ENCODE measurements at places on chromosomes 11 and 22.

DNA sequence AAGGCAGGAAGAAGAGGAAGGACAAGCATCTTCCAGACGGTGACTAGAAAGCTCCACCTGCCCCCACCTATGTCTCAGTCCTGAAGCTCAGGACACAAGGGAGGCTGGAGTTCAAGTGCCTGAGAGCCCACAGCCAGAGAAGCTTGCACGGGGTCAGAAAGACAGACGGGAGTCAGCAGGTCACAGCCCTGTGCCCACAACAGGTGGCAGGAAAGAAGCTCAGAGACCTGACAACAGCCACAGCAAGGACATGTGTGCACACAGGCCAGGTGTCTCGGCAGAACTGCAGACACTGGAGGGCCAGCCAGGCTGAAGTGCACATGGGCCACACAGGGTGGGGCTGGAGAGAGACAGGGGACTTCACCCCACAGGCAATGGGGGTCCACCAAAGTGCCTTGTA lies 37.2 kb upstream of the MOB2 start:
- DNase-seq, result no peak

GRCh38 chr11:78645226-78646202 lies 70.8 kb upstream of the NARS2 start:
- DNase-seq, result peak; percentile 70

GRCh38 chr22:45397806-45398205 lies 15.6 kb downstream of the SMC1B start:
- no peak for DNase-seq

DNA sequence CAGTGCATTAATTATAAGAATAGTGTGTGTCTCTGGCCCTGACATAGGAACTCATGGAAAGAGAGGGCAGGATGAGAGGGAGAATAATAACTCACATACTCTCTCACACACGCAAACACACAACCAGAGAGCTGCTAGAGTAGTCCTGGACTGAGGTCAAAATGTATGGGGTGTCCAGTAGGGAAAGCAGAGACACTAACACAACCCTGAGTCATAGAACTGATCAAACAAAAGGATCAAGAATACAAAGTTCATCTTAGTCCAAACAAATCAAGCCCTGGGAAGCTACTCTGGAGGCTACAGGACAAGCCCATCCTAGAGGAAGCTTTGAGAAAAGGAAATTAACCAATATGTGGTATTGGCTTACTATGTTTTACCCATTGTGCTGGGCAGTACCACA lies 178.5 kb upstream of the GUCY1A2 start:
- DNase-seq, result no peak

- DNase-seq, result no peak
Measured at GRCh38 chr11:114236829-114237228, 59.4 kb upstream of the NNMT start.

GRCh38 chr11:44456544-44457300 lies 108.7 kb upstream of the CD82 start:
- no peak for DNase-seq

DNA sequence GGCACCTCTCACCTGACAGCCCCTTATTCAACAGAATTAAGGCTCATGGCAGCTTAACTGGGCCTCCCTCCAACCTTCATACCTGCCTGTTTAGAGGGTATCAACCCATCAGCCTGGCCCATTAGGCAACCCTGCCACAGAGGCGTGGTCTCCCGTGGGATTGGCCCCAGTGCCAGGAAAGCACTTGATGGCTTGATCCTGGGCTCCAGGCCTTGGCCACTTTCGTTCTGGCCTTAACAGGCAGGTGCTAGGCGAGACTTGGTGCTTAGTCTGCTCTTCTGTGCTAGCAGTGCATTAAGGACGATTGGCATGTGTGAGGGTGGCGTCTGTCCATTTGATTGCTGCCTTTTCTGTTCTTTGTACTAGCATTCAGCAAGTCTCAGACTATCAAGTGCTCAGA lies 75.2 kb downstream of the CABIN1 start:
- DNase-seq, result no peak

GRCh38 chr11:97202613-97203292 lies 812.9 kb downstream of the JRKL start:
- no peak for DNase-seq

DNA sequence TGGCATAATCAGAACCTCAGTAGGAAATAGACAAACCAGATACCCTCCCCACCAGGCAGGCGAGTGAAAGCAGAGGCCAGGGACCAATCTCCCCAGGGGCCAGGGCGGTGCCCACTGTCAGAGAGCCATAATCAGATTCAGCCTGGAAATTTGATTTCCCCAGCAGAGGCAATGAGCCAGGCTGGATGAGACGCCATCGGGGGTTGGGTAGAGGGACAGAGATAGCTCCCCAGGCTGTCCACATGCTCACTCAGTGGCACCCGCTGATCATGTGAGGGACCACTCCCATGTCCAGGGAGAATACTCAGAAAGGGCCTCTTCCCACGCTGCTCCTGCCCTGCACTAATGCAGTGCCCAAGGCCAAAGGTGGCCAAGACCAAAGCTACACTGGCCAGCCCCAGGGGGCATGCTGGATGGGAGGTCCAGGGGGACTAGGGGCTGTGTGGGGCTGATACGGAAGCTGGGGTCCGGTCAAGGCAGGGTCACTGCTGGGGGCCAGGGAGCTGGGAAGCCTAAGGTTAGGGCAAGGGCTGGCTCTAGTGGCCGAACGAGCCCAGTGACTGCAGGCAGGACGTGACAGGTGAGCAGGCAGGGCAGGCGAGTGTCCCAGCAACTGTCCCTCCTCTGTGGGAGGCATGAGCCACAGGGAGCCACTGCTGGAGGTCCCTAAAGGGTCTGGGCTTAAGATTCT lies 19.8 kb downstream of the ARVCF start:
- no peak for DNase-seq

DNA sequence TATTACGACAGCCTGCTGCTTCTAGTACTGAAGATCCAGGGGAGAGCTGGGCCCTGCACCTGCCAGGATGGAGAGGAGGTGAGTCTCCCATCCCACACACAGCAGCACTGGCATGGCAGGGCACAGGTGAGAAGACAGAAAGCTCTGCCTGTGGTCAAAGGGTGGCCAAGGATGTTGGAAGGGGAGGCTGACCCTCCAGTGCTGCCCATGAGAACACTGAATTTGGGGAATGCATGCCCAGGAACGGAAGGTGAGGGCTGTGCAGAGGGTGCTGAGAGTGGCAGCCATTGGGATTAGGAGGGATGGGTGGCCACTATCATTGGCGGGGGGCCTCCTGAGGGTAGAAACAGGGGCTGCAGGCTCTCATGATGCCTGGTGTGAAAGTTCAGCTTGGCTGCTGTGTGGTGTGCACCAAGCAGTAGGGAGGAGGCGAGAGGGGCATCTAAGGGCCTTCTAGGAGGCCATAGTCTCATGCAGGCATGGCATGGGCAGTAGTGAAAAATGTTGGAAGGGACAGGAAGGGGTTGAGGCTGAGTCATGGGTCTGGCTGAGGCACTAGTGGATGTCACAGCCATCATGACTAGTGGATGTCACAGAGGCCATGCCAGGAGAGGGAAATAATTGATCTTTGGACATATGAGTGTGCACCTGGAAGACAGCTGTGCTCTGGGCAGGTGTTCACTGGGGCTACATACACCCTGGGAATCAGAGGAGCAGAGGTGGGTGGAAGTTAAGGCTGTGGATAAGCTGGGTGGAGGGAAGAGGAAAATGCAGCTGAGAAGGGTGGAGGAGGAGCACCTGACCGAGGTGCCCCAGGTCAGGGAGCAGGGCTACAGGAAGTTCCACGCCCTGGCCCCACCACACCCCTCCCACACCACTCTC lies 2.5 kb upstream of the LRRC74B start:
- no peak for DNase-seq

Measured in activated naive CD4-positive, alpha-beta T cell treated with anti-CD3 and anti-CD28 coated beads for 36 hours (primary cell).